NCI-H1694 treated with DMSO at 0.1 percent for 48 hours (cell line): ENCODE measurements at places on chromosomes 6 and 20.

GRCh38 chr20:37202267-37202943 is 23.1 kb upstream of the MROH8 start:
- DNase-seq, result peak; percentile 25

DNA sequence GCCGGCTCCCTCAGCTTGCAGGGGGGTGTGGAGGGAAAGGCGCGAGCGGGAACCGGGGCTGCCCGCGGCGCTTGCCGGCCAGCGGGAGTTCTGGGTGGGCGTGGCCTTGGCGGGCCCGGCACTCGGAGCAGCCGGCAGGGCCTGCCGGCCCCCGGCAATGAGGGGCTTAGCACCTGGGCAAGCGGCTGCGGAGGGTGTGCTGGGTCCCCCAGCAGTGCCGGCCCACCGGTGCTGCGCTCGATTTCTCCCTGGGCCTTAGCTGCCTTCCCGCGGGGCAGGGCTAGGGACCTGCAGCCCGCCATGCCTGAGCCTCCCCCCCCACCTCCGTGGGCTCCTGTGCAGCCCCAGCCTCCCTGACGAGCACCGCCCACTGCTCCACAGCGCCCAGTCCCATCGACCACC is 514.5 kb upstream of the GJE1 start:
- DNase-seq, result no peak

DNA sequence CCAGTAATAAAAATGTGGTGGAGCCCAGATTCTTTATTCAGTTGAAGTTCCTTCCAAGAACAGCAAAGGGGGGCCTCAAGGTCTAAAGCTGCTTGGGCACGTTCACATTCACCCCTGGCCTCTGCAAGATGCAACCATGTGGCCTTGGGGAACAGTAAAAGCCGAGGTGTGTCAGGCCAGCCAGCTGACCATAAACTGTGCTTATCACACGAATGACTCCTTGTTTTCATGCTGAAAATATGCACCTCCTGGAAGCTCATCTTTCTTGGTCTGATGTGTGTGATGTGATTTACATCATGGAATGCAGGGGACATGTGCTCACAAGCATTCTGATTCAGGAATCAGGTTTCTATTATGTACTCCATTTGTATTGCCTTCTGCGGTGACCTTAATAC is 211.6 kb upstream of the MARCKS start:
- DNase-seq, result no peak

DNA sequence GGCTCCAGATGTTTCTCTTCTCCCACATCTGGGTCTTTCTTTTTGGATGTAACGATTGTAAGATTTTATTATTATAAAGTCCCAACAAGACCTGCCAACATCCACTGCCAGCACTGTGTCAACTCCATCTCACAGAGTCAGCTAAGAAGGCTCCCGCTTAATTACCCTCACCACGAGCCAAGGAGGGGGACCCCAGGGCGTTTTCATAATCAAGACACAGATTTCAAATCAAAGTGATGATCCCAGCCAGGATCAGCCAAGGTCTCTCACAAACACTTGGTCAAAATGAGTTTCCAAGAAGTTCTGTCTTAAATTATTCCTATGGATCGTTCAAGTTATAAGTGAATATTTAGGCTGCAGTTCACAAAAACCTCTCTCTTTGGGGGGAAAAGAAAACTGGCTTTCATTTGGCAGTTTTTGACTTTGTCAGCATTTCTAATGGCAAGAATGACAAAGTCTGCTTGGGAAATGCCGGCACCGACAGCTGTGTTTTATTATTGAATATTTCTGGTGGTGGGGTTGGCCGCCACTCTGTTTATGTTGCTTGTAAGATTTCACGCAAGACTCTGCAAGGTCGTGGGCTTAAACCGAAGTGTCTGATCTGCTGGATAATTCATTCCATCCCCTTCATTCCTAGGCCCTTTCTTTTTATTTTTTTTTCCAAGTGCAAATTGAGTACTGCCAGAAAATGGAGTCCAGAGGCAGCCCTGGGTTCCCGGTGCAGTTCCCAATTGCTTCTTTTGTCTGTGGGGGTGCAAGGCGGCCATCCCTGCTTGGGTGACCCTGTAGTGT is 170.2 kb upstream of the PMEPA1 start:
- DNase-seq, result no peak

DNA sequence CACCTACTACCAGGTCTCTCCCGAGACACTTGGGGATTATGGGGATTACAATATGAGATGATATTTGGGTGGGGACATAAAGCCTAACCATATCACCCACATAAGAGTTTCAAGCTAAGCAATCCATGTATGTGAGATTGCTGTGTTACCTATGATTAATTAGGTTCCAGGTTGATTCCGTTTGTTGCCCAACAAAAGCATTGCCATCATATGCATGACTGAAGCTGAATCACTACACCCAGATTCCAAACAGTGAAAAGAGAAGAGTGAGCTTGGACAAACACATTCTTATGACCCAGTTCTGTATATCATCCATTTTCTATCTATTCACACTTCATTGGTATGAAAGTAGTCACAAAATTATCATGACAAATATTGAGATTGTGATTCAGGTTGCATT is 952.5 kb upstream of the MAN1A1 start:
- no peak for DNase-seq

- DNase-seq, result no peak
Observed at GRCh38 chr6:35687658-35688604, 784 bp downstream of the FKBP5 start.

DNA sequence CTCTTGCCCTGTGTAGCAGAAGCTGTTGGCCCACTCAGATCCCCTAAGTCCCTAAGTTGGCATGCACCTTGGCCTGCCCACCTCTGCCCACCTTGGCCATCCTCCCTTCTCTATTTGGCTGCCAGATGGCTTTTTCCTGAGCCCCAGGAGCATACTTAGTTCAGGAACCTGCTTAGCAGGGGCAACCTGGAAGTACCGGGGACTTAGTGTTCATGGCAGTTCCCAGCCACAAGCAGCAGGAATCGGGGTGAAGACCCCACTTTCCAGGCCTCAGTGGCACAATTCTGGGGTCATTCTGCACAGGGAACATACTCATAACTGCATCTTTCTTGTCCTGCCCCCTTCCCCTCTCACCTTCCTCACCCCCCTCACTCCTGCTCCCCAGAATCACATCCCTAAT is 158.0 kb upstream of the PMEPA1 start:
- DNase-seq, result no peak

DNA sequence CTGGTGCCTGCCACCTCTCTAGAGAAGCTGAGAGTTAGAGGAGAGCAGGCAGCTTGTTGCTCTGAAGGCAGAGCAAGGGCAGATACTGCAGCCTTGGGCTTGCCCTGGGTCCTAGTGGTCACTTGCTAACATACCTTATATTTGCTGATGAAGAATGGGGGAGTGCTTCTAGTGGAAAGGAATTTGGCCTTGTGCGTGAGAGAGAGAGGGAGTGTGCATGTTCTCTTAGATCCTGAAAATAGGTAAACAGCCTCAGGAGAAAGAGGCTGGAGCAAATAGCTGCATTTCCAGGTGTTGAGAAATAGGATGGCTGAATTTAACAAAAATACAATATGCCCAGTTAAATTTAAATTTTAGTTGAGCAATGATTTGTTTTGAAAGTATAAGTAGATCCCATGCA is 724.5 kb upstream of the FLRT3 start:
- no peak for DNase-seq

GRCh38 chr20:3577366-3577765 is 85.8 kb downstream of the GFRA4 start:
- DNase-seq, result no peak

DNA sequence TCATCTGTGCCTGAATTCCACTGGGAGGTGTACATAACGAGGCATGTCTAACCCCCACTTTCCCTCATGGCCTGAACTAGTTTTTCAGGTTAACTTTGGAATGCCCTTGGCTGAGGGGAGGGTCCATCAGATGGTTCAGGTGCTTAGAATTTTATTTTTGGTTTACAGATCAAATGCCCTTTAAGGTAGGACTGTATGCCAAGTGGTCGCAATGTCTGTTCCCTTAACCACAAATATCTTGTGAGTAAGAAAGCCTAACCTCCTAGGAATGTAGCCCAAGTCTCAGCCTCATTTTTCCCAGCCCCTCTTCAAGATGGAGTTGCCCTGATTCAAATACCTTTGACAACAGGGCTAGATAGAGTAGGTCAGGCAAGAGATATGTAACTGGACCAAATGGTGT is 78.4 kb downstream of the RNASET2 start:
- DNase-seq, result no peak

DNA sequence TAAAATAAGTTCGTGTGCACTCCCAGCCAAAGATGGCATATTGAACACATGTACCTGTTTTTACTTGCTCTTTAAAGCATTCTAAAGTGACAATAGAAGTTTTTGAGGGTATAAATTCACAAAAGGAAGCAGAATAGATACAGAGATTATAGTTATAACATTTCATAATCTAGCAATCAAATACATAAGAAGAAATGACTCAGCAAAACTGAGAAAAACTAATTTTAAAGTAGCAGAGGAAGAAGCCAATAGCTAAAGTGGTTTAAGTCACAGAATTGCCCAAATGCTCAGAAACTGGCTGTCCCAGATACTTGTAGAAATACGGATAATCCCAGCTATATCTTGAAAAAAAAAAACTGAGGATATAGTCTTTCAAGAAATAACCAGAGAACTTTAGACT is 49.2 kb upstream of the TBC1D32 start:
- DNase-seq, result no peak

GRCh38 chr6:149234051-149234962 is 83.2 kb upstream of the TAB2 start:
- no peak for DNase-seq
